ENCODE measurements at places on chromosomes 6 and 20.

GRCh38 chr6:136873748-136874147, 48.4 kb upstream of the SLC35D3 start:
- DNase-seq, result no peak

GRCh38 chr6:79240509-79240908, 6.0 kb upstream of the HMGN3 start:
- DNase-seq, result no peak

DNA sequence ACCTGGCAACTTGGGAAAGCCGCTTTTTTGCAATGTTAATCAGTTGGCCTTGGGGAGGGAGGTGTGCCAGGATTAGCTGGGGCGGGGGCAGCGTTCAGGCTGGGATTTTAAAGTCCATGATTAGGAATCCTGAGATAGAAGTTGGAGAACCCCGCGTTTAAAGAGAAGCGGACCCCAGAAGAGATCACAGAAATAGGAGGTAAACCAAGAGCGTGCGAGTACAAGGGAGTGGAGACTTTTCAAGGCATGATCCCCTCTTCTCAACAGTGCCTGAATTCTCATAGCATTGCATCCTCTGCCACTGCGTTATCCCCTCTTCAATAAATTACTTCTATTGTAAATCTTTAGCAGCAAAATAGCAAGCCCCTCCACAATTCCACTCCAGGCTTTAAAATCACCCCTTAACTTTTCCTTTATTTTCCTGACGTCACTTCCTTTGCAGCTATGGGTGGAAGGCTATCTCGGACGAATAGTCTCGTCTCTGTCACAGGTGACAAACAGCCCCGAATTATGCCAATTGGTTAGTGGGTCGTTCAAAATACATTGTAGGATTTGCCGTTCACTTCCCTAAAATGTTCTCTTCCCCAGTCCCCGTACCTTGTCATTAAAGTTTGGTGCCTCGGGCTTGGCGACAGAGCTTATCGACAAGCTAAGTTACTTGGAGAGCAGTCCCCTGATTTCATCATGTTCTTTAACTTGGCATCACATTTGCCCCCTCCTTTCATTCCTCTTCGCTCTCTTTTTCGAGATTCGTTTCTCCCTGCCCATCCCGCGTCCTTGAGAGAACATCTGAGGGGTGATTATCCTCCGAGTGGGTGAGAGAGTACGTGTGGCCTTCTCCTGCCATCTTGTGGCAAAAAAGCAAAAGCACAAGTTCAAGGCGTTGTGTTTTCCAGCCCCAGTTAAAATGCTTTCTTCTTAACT, 17.1 kb downstream of the OR2B2 start:
- DNase-seq, result peak; percentile 76

DNA sequence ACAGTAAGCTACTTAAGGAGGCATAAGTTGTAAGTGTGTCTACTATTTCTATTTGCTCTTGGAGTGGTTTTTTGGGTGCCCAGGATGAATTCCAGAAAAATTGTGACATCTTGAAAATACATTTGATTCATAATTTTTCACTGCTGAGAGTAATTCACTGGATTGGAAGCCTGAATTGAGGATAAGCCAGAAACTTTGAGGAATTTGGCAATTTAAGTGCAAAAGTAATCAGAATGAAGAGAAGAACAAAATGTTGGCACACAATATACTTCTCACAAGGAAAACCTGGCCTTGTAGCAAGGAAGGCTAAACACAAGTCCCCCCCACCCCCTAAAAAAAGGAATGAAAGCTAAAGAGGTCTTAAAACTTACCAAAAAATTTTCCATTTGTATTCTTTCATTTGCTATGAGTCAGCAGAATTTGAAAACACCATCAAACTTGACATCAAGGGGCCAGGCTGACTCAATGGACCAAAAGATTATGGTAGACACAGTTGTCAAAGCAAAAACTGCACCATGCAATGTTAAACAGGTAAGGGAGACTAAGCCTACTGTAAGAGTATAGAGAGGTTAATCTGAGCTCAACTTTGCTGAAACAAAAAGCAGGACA, 840.0 kb downstream of the FRK start:
- no peak for DNase-seq

DNA sequence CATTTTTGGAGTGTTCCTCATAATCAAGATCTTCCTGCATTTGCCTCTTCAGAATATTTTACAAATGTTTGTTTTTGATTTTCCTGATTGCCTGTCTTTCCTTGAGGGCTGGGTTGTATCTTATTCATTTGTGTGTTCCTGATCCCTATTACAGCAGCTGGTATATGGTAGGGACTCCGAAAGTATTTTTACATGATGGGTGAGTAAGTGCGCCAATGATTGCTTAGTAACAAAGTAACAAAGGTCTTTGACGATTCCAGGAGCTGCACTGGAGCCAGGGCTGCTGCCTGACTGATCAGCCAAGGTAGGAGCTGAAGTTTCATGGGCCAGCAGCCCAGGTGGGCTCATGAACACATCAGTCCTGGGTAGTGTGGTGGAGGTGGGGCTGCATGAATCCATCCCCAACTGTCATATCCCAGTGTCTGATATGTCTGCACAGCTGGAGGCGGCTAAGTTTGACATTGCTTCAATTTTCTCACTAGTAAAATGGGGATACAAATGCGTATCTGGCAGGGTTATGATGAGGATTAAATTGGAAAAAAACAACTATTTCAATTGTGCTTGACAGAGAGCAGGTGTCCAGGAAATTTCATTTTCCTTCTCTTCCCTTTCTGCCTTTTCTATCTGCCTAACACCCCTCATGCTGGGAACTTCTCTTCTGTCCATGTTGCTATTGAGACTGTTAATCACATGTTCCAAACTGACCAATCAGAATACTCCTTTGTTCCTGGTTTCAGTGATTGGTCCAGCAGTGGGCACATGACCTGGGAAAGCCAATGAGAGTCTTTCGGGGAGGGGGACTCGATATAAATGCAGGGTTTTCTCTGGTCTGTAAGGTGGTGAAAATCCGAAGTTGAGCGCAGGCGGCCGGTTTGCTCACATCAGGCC, 90.7 kb downstream of the CDH26 start:
- DNase-seq, result no peak

GRCh38 chr20:14334306-14334930, 3.0 kb downstream of the FLRT3 start:
- no peak for DNase-seq

DNA sequence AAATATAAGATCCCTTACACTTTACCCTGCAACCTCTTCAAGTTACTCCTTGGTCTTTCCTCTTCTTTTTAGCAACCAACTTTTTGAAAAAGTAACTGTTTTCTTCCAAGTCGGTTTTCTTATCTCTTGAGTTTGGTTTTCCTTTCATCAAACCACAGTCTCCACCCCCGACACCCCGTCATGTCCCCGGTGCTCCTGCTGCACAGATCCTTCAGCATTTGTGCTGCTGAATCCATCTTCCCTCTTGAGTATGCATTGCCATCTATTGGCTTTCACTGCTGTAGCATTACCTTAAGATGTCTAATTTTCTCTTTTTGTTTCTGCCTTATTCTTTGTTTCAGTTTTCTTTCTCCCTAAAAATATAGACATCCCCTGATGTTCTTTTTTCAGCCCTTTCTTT, 11.9 kb upstream of the TNFRSF21 start:
- no peak for DNase-seq

DNA sequence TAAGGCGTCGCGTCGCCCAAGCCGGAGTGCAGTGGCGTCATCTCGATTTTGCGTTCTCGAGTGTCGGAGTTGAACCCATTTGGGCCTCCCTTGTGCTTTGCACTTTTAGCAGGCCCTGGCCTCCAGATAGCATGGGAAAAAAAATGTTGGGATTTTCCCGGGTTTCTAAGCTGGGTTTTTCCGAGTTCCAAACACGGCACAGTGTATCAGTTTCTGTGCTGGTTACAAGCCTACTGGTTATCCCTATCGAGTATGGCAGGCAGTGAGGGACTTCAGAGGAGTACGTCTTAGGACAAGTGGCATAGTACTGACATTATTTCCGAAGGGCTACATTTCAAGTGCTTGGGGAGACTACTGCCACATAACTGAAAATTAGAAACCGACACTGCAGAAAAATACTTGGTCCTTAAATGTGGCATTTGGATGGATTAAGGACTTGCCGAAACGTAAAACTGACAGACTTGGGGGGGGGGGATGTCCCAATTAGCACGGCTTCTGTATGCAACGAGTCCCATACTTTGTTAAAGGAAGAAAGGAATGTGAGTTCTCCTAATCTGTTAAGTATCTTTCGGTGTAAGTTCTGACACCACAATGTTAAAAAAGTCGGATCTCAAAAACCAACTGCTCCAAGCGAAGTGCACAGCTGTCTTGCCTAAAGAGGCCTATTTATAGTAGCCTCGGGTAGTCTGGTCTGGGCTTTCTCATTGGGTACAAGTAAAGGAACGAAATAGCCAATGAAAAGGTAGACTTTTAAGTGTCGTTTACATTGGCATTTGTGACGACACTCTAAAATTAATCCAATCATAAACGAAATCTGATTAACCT, 70.2 kb downstream of the HFE start:
- DNase-seq, result peak; percentile 91

GRCh38 chr6:46323312-46323965, 152.7 kb upstream of the ENPP5 start:
- no peak for DNase-seq

GRCh38 chr20:12318043-12318442, 400.4 kb downstream of the BTBD3 start:
- no peak for DNase-seq

- DNase-seq, result no peak
Observed at GRCh38 chr20:53079261-53079691, 107.1 kb downstream of the TSHZ2 start.

GRCh38 chr6:149181304-149181703, 136.2 kb upstream of the TAB2 start:
- no peak for DNase-seq
